Lower leg skin (tissue), 4 donors: ENCODE measurements at places on chromosomes 16 and 17.
A peak's percentile ranks its signal among the peaks of the same experiment; 100 is the strongest.

- no peak for DNase-seq
These were observed 320.5 kb downstream of the PHKB start for GRCh38 chr16:47781673-47782072.

- DNase-seq: no peak
These were observed 320.1 kb downstream of the C16orf95 start for GRCh38 chr16:86997058-86997457.

DNA sequence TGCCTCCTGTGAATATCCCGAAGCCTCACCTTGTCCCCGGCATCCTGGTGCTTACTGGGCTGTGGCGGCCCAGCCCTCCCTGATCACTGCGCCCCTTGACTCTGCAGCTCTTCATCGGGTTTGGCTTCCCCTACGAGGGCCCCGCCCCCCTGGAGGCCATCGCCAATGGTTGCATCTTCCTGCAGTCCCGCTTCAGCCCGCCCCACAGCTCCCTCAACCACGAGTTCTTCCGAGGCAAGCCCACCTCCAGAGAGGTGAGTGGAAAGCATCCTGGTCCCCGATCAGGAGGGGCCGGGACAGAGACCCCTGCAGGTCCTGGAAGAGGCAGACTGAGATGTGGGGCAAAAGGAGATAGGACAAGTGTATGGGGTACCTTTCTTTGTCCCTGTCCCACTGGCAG, 72.1 kb downstream of the MGAT5B start:
- DNase-seq: no peak

DNA sequence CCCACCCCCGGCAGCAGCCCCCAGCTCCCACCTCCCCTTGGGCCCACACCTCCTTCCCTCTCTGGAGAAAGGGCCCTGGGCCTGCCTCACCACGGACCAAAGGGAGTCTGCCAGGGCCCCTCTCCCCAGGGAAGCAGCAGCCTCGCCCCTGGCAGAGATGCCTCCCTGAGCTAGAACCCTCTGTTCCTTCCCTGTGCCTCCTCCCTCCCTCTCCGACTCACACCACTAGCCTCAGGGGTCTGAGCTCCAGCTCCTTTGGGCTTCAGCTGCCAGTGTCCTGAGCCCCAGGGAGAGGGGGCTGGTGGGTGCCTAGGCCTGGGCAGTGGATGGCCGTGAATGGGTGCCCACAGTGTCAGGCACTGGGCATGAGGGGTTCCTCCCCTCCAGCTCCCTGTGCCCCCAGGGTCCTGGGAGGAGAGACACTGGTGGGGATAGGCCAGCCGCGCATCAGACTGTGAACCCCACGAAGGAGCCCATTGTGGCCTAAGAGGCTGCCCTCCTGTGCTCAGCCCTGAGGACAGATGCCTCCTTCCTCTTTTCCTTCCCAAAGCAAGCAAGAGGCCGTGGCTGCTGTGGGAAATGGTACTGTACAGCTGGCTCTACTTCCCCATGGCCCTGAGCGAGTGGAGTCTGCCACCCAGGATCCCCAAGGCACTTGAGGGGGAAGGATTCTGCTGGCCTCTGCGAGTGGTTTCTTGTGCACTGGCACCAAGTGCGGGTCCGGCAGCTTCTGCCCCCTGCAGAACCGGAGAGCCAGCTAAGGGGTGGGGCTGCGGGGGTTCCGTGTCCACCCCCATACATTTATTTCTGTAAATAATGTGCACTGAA, 20.7 kb downstream of the MMP15 start:
- no peak for DNase-seq

DNA sequence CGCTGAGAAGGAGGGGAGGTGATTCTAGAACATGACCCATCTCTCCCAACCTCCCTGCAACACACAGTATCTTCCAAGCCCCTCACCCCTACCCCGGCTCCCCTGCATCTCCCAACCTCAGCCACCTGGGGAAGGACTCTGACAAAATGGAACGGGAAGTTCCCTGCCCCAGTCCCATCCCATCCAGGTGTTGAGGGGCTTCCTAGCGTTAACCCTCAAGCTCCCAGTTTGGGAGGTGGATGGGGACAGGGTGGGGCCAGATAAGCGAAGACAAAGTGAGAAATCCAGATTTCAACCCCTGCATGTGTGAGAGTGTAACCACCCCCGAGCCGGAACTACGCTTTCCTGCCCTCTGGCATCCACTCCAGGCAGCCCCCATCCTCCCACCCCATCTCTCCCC, 1.8 kb downstream of the ZSCAN10 start:
- DNase-seq: no peak

- peak; percentile 78 for DNase-seq
These were observed at the start of gene VAMP2 for GRCh38 chr17:8162233-8162996. TSS of gene VAMP2 (minus strand) at chr17:8162948. CDS start at chr17:8162879, 69 bp downstream.

DNA sequence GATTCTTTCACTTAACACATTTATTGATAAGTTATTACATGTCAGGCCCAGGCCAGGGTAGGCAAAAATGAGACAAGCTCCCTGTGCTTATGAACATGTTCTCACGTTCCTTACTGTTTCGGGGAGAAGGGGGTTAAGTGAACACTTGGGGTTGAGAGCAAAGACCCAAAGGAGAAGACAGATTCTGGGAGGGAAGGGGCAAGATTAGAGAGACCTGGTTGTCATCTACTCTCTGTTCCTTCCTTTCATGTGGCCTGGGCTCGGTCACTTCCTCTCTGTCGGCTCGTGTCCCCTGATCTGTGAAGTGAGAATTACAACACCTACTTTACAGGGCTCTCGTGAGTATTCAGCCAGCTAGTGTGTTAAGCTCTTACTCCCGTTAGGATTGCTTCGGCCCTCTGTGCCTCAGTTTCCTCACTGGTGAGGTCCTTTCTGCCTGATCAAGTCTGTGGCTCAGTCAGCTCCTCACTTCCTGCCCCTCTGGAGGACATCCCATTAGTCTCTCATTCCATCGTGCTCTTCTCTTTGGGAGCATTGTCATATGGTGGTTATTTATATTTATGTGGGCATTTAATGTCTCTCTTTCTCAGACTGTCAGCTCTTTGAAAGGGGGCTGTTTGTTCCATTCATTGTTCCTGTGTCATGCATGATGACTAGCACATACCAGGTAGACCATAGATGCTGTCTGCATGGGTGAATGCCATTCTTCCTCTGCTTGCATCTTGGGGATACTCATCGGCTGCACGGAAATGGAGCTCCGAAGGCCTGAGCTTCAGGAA, 38.9 kb downstream of the PLCG2 start:
- no peak for DNase-seq

- no peak for DNase-seq
These were observed 25.8 kb downstream of the PIK3R5 start for GRCh38 chr17:8939496-8940334.

GRCh38 chr16:48054881-48055601, 100.8 kb downstream of the ABCC12 start:
- peak; percentile 16 for DNase-seq

GRCh38 chr17:74215342-74215727, 2.0 kb downstream of the TTYH2 start:
- DNase-seq: no peak

DNA sequence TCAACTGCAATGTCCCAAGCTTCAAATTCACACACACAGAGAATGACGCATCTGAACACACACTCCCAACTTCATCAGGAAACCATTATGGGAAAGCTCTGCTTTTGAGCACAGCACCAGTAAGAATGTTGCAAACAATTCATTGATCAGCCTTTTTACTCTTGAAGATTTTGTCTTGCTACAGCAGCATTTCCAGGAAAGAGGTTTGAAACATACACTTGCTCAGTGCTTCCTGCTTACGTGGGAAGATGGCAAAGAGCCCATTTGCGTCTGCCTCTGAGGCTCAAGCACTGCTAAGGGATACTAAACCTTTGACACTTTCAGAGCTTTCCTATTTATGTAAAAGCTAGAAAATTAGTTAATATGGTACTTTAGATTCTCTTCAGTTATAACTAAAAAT, 77.2 kb upstream of the MON1B start:
- no peak for DNase-seq

GRCh38 chr17:51245535-51245934, 14.3 kb downstream of the MBTD1 start:
- DNase-seq: no peak
